ENCODE measurements at places on chromosomes 7 and 10.

DNA sequence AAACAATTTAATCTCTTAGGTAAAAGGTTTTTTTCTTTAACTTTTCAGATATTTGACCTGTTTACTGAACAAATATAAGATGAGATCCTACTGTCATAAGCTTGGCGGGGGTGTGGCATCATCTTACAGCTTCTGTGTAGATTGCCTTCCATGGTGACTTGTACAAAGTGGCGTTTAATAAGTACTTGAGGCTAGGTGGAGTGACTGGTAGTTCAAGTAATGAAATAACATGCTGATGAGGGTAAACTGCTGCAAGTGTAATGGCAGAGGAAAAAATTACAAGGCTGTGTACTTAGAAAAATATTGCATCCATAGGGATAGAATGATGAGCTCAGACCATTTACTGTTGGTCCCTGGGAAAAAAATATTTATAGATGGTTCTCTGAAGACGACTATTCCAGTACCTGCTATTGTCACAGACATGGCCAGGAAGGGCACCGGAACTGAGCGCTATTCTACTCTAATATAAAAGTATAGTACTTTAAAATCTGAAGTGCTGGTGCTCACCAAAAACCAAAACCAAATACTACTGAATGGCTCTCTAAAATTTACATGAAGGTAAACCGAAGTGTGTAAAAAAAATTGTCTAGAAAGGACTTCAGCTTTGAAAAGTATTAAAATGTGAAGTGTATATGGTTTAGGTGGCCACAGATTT, 42.4 kb downstream of the DNAH11 start:
- DNase-seq = no peak

GRCh38 chr10:49172061-49172776, 16.0 kb downstream of the TMEM273 start:
- no peak for DNase-seq

- DNase-seq = peak; percentile 52
Observed at GRCh38 chr10:79399223-79399831, 46.1 kb downstream of the ZCCHC24 start.

- no peak for DNase-seq
Observed at GRCh38 chr7:112290065-112290464, 83.6 kb downstream of the ZNF277 start.

DNA sequence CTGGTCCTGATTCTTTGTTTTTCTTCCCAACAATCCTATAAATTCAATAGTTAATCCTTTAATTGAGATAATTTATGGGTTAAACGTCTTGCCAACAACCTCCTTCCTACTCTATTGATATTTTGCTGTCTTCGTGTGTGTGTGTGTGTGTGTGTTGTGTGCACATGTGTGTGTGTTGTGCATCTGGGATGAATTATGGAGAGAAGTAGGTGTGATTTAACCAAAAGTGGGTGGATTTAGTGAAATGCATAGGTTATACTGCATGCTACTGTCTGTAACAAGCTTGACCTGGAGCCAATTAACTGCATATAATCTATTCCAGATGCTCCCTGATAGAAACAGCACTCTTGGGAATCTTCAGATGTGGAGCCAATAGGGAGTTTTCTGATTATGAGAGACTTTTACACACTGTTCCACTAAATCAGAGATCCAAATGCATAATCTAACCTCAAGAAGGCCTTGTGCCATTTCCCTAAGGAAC, 61.2 kb downstream of the SEMA3D start:
- no peak for DNase-seq

- no peak for DNase-seq
Observed at GRCh38 chr7:48416327-48416908, 245.2 kb downstream of the ABCA13 start.

DNA sequence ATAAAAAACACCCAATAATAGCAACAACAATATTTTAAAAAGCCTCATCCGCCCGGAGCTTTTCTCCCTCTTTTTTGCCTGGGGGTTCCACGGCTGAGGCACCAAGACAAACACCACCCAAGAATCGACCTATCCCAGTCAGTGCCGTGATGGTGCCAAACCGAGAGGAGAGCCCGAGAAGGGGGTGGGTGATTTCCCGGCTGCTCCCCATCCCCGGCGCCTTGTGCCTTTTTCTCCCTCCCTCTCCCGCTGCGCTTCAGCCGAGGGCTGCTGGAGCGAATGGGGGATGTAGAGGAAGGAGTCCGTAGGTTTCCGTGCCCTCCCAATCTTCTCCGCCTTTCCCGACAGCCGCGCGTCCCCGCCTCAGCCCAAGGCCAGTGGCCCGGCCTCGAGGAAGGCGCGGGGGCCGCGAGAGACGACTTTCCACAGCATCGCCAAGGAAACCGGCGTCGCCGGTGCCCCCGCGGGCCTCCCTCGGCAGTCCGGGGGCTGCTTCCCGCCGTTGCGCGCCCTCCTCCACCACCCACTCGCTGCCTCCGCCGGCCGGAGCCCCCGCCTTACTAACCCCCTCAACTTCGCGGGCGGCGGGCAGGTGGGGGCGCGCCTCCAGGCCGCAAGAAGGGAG, 1.3 kb downstream of the EGR2 start:
- no peak for DNase-seq

- DNase-seq = no peak
Observed at GRCh38 chr7:27992755-27993493, 187.7 kb downstream of the JAZF1 start.

Data from hematopoietic multipotent progenitor cell treated with erythropoietin and hydrocortisone succinate and interleukin-3 and kit ligand, for 4 days (in vitro differentiated cells).